ENCODE measurements at places on chromosomes 13 and 19.

GRCh38 chr19:709965-710571 lies 1.3 kb downstream of the PALM start:
- no peak for DNase-seq

DNA sequence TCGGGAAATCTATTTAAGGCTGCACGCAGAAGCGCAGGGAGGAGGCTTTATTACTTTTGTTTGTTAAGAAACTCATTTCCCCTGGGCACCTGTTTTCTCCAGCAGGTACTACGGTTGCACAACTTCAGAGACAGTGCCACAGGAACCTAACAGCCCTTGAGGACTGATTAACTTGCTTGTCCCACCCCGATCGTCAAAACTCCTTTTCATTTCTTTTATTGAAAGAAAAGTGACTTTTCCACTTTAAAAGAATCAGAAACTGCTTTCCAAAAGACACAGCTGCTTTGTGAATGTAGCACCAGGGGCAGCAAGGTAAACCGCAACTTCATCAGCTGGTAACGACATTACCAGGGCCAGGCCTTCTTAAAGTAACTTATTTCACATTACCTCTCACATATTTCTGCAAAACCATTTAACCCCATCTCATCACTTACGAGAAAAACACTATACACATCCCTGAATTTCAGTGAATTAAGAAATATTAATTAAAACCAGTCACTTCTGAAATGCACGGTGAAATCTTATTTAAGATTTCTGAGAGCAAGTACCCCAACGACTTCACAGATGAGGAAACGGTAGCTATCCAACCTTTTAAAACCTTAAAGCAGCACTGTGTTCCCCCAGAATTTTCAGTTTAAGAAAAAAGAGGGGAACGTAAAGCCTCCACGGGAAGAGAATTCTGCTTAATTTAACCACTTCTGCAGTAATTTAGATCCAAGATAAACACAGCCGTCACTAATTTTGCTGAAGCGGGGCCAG lies 1.4 kb downstream of the ANKRD10 start:
- DNase-seq = no peak

- peak; percentile 17 for DNase-seq
Observed at GRCh38 chr19:58328999-58329398, 2.2 kb downstream of the ZSCAN22 start.

DNA sequence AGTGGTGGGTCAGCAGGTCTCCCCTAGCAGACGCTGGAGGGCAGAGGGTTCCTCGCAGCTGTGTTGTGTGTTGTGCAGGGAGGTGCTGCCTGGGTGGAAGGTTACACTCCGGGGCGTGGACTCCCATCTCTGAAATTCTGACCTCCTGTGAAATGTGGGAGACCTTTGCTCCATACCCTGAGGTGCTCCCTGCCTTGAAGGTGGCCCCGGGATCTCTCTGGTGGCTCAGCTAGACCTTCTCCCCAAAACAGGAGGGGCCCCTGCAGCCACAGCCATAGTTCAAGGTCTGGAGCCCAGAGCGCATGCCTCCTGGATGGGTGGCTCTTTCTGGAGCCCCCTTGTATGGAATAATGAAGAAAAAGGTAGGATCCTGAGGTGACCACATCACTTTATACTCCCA lies 70.2 kb downstream of the SOX1 start:
- DNase-seq = no peak

- DNase-seq = no peak
Observed at GRCh38 chr13:111526922-111527321, 206.5 kb downstream of the TEX29 start.

DNA sequence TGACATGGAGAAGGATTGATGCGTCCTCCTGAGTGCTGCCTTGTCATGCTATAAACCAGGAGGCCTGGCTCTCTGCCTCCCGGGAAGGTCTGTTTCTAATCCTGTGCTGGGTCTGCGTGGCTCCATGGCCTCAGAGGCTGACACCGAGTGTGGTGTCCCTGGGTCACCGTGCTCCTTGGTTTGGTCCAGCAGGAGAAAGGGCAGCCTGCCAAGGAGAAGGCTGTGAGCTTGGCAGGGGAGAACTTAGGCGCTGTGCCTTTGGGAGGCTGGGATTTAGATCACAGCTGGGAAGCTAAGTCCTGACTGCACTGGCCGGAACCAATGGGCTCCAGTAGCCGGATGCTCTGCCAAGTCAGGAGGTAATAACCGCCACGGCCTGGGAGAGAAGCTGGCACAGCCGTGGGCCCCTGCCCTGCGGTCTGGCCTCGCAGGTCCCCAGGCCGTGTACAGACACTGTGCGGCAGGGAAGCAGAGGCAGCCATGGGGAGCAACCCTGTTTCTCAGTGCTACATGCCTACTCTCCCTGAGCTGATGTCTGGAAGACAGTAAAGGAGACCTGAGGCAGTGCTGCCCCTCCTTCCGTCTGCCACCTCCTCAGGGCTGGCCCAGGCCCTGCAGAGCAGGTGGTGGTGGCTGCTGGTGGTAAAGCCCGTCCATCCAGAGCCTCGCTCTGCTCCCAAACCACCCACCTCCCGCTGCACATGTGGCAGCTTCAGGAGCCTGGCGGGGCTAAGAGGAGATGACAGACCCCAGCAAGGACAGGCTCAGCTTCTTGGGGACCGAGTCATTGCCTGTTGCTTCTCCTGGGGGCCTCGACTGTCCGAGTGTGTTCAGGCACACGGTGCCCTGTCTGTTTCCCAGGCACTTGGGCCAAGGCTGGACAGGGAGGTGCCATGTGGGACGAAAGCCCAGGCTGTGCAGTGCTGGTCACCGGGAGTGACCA lies 44.9 kb downstream of the C13orf46 start:
- DNase-seq = no peak

DNA sequence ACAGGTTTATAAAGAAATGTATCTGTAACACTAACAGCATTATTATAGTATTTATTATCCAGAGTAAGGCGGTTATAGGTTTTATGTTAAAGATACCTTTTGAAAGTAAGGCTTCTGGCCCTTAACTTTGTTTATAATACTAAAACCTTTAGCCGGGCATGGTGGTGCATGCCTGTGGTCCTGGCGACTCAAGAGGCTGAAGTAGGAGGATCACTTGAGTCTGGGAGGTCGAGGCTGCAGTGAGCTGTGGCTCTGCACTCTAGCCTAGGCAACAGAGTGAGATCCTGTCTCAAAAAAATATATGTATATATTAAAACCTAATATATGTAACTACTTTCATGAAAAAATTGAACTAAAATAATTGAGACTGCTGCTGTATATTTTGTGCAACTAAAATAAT lies 98.7 kb upstream of the KLF5 start:
- no peak for DNase-seq

DNA sequence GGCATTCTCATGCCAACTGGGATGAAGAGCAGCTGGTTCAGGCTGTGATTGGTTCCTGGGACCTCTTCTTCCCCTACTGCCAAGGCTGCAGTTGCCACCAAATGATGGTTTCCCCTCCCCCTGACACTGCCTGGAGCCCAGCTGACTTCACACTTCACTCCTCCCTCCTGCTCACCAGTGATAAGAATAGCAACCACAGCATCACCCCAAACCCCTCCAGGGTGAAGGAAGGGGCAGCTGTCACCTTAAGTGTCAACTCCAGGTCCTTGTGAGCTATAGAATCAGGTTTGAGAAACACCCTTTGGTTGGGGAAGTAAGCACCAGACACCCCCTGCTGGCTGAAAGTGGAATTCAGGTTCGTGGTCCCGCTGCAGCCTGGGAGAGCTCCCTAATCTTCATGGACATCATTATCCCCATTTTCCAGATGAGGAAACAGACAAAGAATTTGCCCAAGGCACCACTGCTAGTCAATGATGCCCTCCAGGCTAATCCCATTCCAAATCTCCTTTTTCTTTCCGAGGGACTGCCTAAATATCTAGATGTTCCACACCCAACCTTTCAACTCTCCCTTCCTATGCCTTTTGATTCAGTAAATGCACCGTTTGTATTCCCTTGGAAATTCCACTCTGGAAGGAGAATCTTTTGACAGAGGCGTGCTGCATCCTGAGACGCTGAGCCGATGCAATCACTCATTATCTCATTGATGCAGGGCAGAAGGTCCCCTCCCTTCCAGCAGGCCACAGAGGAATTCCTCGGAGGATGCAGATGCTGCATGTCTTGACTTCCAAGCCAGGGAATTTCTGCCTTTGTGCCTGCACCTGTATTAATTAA lies 50.6 kb upstream of the UQCRFS1 start:
- DNase-seq = peak; percentile 45

DNA sequence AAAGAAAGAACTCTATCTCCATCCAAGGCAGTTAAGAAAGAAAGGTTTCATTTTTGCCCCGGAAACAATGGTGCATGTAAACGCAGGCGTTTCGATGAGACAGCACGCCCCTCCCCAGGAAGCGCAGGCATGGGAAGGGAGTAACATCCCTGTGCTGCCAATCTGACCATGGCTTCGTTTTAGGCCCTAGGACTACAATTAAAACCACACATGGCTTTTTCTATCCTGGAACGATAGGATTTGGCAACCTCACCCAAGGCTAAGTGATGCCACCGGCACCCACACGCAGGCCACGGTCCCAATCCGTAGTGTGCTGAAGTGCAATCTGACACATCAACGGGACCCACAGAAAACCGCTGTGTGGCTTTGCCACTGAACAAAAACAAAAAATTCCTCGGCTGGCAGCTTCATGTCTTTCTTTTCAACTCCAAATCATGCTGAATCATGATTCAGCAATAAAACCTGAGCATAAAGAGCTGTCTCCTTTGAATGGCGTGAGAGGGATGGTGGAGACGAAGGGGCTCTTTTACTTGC lies 24.2 kb downstream of the RANBP3 start:
- peak; percentile 21 for DNase-seq

DNA sequence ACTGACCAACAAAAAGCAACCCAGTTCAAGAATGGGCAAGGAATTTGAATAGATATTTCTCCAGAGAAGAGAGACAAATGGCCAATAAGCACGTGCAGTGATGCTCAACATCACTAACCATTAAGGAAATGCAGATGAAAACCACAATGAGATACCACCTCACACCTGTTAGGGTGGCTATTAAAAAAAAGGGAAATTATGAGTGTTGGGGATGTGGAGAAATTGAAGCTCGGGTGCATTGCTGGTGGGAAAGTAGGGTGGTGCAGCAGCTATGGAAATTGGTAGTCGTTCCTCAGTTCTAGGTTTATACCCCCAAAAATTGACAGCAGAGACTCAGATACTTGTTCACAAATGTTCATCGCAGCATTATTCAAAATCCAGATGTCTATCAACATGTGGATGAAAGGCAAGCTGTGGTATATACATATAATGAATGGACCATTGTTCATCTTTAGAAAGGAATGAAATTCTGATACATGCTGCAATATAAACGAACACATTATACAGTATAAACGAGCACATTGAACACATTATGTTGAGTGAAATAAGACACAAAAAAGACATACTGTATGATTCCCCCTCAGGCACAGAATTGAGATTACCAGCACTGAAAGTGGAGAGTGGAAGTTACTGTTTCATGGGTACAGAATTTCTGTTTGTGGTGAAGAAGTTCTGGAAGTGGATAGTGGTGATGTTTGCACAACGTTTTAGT lies 927 bp downstream of the CHAMP1 start:
- no peak for DNase-seq

DNA sequence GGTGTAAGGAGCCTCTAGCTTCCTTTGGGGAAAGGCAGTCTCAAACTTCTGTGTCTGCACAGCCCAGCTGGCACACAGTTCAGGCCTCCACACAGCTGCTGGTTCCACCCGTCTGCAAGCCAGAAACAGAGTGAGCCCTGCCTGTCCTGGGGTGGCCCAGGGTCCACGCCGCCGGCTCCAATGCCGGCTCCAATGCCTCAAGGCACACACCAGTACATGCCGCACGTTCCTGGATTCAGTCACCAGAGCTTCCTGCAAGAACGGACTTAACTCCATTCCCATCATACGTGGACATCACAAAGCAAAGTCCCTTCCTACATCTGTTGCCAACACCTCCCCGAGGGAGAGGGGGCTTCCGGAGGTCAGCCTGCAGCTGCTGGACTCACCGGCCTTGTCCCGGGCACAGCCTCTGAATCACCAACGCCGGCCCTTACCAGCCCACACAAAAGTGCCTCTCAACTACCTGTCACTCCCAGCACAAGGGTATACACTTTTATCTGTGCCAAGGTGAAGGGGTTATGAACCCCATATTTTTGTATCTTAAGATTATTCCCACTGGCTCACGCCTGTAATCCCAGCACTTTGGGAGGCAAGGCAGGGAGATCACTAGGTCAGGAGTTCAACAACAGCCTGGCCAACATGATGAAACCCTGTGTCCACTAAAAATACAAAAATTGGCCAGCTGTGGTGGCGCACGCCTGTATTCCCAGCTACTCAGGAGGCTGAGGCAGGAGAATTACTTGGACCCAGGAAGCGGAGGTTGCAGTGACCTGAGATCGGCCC lies 8.5 kb downstream of the SH3GL1 start:
- DNase-seq = no peak

- no peak for DNase-seq
Observed at GRCh38 chr19:48728911-48729664, 9.6 kb upstream of the MAMSTR start.

- no peak for DNase-seq
Observed at GRCh38 chr19:6204866-6205723, 69.6 kb downstream of the ACSBG2 start.

DNA sequence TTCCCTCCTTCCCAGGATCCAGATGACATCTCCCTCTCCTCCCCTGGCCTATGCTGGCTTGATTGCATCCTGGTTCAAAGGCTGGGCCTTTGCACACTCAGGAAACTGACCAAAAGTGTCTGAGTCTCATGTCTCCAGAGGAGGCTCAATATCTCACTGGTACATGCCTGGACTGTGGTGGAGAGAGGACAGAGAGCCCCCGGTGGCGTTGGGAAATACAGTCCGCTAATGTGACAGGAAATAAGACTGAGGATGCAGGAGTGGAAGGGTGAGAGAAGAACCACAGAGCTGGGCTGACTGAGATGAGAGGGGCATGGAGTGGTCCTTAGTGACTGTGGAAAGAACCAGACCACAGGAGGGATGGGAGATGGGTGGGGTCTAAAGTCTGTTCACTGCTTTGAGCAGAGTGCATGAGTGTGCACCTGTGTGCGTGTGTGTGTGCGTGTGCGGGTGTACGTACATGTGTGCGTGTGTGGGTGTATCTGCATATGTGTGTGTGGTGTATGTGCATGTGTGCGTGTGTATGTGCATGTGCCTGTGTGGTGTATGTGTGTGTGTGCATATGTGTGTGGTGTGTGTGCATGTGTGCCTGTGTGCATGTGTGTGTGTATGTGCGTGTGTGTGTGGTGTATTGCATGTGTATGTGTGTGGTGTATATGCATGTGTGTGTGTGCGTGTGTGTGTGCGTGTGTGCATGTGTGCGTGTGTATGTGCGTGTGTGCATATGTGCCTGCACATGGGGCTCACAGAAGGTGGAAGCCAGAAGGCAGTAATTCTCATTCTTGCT lies 1.9 kb downstream of the SIGLEC5 start:
- no peak for DNase-seq

- DNase-seq = peak; percentile 40
Observed at GRCh38 chr13:58018865-58019264, 387.3 kb downstream of the PCDH17 start.

- DNase-seq = no peak
Observed at GRCh38 chr13:109684084-109684823, 102.1 kb downstream of the IRS2 start.

GRCh38 chr13:74103970-74104555 lies 30.1 kb downstream of the KLF12 start:
- no peak for DNase-seq

GRCh38 chr13:26480246-26480855 lies 77.1 kb upstream of the WASF3 start:
- no peak for DNase-seq

- DNase-seq = no peak
Observed at GRCh38 chr13:41403983-41404382, 53.4 kb upstream of the RGCC start.

- peak; percentile 94 for DNase-seq
Observed at GRCh38 chr19:3154957-3155736, 19.3 kb downstream of the GNA15 start.

GRCh38 chr13:112443995-112444311 lies 67.8 kb downstream of the SPACA7 start:
- DNase-seq = peak; percentile 73

GRCh38 chr13:114079601-114080536 lies 52.6 kb downstream of the RASA3 start:
- no peak for DNase-seq

Measured in A673 (cell line).